ENCODE measurements at places on chromosomes 11 and 22. TPM values are rescaled to one million over a fixed set of nuclear protein-coding genes. Genes with fewer than 3 reads are reported as not detected.

FREY1 gene
- total RNA-seq, result 1.8 TPM

INS gene
- not detected for total RNA-seq

LMO2 gene
- not detected for total RNA-seq

DBX1 gene
- total RNA-seq, result not detected

SYCE3 gene
- not detected for total RNA-seq

OR51B5 gene
- not detected for total RNA-seq

C11orf16 gene
- total RNA-seq, result not detected

OR56A1 gene
- total RNA-seq, result not detected

KRTAP5-10 gene
- total RNA-seq, result not detected

CYB5R2 gene
- total RNA-seq, result 3.4 TPM

PKP3 gene
- not detected for total RNA-seq

OR9G4 gene
- total RNA-seq, result not detected

ABCC8 gene
- not detected for total RNA-seq

TNNI2 gene
- total RNA-seq, result not detected

OVCH2 gene
- total RNA-seq, result not detected

MFNG gene
- 207 TPM for total RNA-seq

LRRC56 gene
- 2.3 TPM for total RNA-seq

KRTAP5-3 gene
- not detected for total RNA-seq

SLC5A4 gene
- total RNA-seq, result not detected

TREH gene
- not detected for total RNA-seq

LRRC51 gene
- 7.0 TPM for total RNA-seq

CARNS1 gene
- 0.83 TPM for total RNA-seq

ACRV1 gene
- total RNA-seq, result not detected

CCDC15 gene
- 4.1 TPM for total RNA-seq

TMEM121B gene
- 0.17 TPM for total RNA-seq

P2RX6 gene
- total RNA-seq, result not detected

GDPD4 gene
- total RNA-seq, result not detected

MMP3 gene
- total RNA-seq, result not detected

RNF141 gene
- 15.4 TPM for total RNA-seq

ABTB2 gene
- total RNA-seq, result 14.1 TPM

PANX2 gene
- total RNA-seq, result 1.4 TPM

TCIRG1 gene
- 149 TPM for total RNA-seq

OR51M1 gene
- not detected for total RNA-seq

SLC22A12 gene
- total RNA-seq, result not detected

EHF gene
- not detected for total RNA-seq

P2RY6 gene
- total RNA-seq, result not detected

SNX15 gene
- total RNA-seq, result 17.9 TPM

UBQLNL gene
- total RNA-seq, result not detected

FADS3 gene
- 13.5 TPM for total RNA-seq

CCDC81 gene
- 0.75 TPM for total RNA-seq

F2 gene
- not detected for total RNA-seq

ANGPTL5 gene
- total RNA-seq, result not detected

PDGFB gene
- 2.3 TPM for total RNA-seq

Measured in activated CD4-positive, alpha-beta T cell treated with anti-CD3 and anti-CD28 coated beads, Interleukin-2, amount 10 ng/mL, durations not matched to agents 24 days and 14 days (primary cell).